ENCODE measurements at places on chromosomes 5 and 9. TPM values are rescaled to one million over a fixed set of nuclear protein-coding genes. Genes with fewer than 3 reads are reported as not detected.

The STKLD1 gene
- total RNA-seq, result 1.2 TPM

DNA sequence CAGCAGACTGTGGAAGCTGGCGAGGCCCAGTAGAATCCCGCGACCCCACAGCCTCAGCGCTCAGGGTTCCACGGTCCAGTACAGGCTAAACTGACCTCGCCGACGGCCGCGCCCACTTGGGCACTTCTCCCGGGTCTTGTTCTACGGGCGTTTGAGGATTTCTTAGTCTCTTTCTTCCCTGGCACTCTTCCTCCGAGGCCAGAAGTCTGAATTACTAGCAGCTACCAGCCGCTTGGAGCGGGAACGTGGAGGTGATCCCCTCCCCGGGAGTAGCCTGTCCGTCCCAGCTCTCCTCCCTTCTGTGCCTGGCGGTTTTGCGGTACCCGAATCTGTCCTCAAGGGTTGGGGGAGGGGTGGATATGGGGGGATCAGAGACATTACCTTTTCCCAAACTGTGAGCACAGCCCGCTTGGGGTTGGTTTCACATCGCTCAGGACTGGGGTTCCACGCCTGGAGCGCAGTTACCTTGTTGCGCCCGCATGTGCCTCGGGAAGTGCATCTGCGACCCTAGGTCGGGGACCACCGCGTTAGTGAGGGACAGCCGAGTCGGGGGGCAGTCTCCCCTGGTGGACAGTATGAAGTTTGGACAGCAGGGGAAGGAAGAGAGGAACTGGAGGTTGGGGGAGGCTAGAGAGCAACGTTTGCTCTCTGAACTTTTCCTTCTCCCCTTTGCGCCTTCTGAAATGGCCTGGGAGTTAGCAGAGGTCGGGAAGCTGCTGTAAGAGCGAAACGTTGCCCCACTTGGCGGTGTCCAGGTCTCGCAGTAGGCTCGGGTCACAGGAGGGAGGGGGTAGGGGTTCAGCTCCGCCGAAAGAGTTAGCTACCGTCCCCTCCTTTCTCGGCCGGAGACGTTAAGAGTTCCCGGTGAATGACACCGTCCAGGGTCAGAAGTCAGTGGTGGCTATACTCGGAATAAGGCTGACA lies 190.8 kb downstream of the MEF2C start:
- H3K36me3 ChIP-seq, result no peaks in the 10 kb centered on the region
- no peak overlapping the region for H3K27ac ChIP-seq
- DNase-seq, result no peak

GRCh38 chr9:9730174-9730573 lies 882.6 kb downstream of the PTPRD start:
- H3K4me3 ChIP-seq, result no peak overlapping the region
- no peak overlapping the region for H3K27ac ChIP-seq
- H3K36me3 ChIP-seq, result no peaks in the 10 kb centered on the region
- no peaks in the 10 kb centered on the region for H3K27me3 ChIP-seq

DNA sequence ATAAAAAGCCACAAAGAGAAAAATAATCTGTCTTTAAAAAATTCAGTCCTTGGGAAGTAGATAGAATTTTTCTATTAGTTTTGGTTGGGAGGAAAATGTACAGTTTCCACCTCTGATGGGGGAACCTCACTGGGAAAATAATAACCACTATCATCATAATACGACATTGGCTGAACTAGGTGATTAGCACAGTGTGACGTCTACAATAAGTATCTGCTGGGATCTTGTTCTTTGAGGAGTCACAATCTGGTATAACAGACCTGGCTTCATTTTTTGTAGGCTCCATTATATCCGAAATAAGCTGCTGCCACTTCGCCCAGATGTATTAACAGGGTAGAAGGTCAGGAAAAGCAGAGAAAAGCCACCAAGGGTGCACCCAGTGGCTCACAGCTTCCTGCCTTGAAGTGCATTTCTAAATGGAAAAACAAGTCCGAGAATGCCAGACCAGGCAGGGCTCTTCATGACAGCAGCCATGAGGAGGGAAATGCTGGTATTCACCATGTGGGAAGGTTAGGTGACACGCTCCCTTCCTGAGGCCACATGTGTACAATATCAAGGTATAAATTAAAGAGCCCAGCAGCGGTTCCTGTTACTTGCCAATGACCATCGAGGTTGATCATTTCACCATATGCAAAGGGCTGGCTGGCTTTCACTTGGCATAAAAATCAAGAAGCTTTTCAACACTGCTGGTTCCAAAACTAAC lies 152.8 kb downstream of the PRELID2 start:
- no peak overlapping the region for H3K4me3 ChIP-seq
- no peaks in the 10 kb centered on the region for H3K27me3 ChIP-seq
- no peak for DNase-seq
- no peaks in the 10 kb centered on the region for H3K36me3 ChIP-seq

GRCh38 chr5:123429993-123430392 lies 6.8 kb upstream of the CEP120 start:
- H3K27me3 ChIP-seq, result no peaks in the 10 kb centered on the region
- no peak for DNase-seq
- no peak overlapping the region for H3K27ac ChIP-seq
- no peak overlapping the region for H3K4me3 ChIP-seq

- no peaks in the 10 kb centered on the region for H3K4me1 ChIP-seq
- no peak for DNase-seq
- no peaks in the 10 kb centered on the region for H3K36me3 ChIP-seq
- H3K27me3 ChIP-seq, result no peaks in the 10 kb centered on the region
- H3K4me3 ChIP-seq, result no peak overlapping the region
Measured at GRCh38 chr5:74162524-74162923, 478.0 kb downstream of the ENC1 start.

- no peak for DNase-seq
- no peak overlapping the region for H3K4me3 ChIP-seq
- peaks cover 6% of the 10 kb centered on the region for H3K27me3 ChIP-seq
- no peak overlapping the region for H3K27ac ChIP-seq
Measured at GRCh38 chr9:91532325-91532724, 108.7 kb upstream of the NFIL3 start.

The IFNA21 gene
- total RNA-seq, result not detected

- H3K27me3 ChIP-seq, result no peaks in the 10 kb centered on the region
- H3K4me1 ChIP-seq, result no peaks in the 10 kb centered on the region
- peaks cover 92% of the 10 kb centered on the region for H3K36me3 ChIP-seq
- DNase-seq, result peak; percentile 40
- no peak overlapping the region for H3K27ac ChIP-seq
- H3K4me3 ChIP-seq, result no peak overlapping the region
Measured at GRCh38 chr9:131459056-131459455, 43.7 kb upstream of the POMT1 start.

Data from upper lobe of right lung (tissue), 1 donor.